ENCODE measurements at places on chromosomes 11 and 22.

DNA sequence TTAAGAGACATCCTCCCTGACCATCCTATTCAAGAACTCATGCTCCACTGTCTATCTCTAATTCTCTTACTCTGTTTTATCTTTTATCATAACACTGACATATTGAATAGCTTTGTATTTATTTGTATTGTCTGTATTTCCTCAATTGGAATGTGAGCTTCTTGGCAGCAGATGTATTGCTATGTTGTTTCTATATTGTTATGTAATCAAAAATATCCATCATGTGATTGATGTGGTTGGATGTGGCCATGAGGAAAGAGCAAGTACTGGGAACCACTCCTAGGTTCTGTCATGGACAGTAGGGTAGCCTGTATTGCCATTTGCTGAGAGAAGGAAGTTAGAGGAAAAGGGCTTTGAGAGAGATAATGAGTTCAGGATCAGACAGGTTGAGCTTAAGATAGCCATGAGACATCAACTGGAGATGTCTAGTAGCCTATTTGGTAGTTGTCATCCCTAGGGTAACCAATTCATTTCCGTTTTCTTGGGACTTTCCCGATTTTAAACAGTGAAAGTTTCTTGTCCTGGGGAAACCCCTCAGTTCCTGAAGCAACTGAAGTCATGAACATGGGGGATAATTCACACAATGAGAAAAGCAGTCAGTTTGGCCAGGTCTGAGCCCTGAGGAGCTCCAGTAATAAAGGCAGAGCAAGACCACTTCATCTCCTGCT lies 404.5 kb downstream of the INSC start:
- no peak for DNase-seq

- no peak for DNase-seq
Measured at GRCh38 chr22:36758792-36759271, 17.1 kb downstream of the IFT27 start.

GRCh38 chr11:121367001-121367843 lies 74.7 kb downstream of the SC5D start:
- DNase-seq, result no peak

DNA sequence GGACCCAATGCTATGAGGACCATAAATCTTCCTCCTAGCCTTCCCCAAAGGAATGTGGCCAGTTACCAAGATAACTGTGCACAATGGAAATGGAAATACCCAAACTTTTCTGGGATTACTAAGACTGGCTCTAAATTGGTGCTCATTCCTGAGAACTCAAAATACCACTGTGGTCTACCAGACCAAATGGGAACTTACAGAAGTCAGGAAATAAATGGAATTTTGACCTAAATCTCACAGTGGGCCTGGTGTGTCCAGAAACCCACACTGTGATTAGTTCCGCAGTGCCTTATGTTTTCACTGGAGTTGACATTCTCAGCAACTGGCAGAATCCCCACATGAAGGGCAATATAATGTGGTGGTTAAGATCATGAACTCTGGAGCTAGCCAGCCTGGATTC lies 99.4 kb upstream of the ZC3H12C start:
- DNase-seq, result no peak

GRCh38 chr22:40721266-40721665 lies 42.0 kb downstream of the MCHR1 start:
- peak; percentile 92 for DNase-seq
